Stimulated activated CD4-positive, alpha-beta T cell treated with anti-CD3 and anti-CD28 coated beads, Interleukin-12 subunit alpha, Interleukin-12 subunit beta, amount 100 ng/mL, for 4 hours (primary cell): ENCODE measurements at places on chromosomes 3 and 15.

DNA sequence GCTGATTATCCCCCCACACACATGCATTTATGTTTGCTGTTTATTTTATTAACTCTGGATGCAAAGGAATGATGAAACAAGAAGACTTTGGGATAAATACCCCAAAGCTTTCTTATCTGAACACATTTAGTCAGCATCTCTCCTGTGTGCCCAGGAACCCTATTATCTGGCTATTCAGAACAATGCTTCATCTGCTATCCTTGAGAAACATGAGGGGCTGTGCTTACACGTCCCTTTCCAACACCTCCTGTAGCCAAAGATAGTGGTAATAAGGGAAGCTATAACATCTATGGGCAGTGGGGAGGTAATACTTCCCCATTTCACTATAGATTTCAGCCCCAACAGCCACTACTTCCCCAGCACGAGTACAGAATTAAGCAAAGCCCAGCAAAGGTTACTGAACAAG is 94.7 kb downstream of the SSR3 start:
- DNase-seq, result no peak

DNA sequence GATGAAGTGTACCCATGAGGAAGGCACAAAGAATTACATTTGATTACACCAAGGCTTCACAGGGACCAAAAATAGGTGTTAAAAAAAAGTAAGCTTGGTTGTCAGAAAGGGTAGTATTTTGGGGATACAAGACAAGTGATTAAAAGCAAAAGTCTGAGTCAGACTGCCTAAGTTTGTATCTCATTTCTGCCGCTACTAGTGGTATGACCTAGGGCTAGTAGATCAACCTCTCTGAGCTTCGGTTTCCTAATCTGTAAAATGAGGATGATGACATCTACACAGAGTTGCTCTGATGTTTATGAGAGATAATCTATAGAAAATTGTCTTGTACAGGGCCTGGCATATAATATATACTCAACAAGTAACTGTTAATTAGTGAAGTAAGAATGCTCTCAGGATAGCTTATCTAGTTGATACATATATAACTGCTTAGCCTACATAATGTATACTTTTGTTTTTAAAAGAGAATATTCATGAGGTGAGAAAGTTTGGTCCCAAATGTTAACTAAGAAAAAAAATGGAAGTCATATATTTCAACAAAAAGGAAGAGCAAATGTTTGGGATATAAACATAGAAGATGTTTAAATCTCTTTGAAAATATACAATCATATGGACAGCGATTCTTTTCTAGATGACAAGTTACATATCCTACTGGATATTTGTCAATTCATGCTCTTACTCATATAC is 163.0 kb upstream of the SLC2A2 start:
- DNase-seq, result no peak

- DNase-seq, result no peak
These were observed 72.9 kb downstream of the RBMS3 start for GRCh38 chr3:29353807-29354206.

GRCh38 chr3:184082465-184082864 is 14.4 kb upstream of the HTR3E start:
- DNase-seq, result no peak

GRCh38 chr3:138797508-138798038 is 37.2 kb downstream of the PIK3CB start:
- DNase-seq, result no peak

- no peak for DNase-seq
These were observed 36.4 kb upstream of the ABHD2 start for GRCh38 chr15:89051875-89052274.

GRCh38 chr15:61809216-61809615 is 251.0 kb downstream of the VPS13C start:
- DNase-seq, result no peak

GRCh38 chr3:120839120-120839519 is 68.9 kb upstream of the STXBP5L start:
- DNase-seq, result no peak

DNA sequence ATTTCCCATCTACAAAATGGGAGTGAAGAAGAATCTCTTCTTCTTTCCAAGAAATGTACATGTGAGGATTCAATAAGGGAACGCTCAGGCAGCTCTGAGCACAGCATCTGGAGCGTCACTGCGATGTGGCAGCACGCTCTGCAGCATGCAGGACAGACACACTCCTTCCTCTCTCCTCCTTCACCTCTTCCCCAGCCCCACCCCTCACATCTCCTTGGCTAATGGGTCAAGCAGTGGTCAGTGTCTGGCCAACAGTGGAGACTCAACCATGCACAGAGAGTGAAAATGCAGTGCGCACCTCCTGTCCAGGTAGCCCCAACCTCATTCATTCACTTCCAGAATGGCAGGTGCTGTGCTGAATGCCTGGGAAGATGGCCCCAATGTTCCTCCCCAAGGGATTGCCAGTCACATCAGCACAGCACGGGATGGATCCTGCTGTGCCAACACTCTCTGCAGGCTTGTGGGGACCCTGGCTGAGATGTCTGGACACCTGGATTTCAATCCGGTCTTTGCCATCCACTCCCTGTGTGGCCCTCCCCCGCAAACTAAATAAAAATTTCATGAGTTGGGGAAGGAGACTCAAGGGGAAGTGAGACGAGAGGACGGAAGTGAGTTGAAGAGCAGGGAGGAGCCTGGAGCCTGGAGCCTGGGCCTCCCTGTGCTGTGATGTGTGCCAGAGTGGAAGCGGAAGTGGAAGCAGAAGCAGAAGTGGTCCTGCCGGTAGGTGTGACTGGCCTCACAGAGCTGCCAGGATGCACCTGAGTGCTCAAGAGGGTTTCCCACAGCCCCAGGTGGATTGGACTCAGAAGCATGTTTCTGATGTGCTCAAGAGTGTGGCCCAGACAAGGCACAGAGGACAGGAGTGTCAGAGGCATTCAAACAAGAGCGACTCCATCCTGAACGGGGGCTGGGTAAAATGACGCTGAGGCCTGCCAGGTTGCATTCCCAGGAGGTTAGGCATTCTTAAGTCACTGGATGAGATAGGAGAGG is 163.9 kb downstream of the SMAD6 start:
- no peak for DNase-seq

GRCh38 chr3:119098619-119099222 is 47.2 kb upstream of the TEX55 start:
- no peak for DNase-seq

- DNase-seq, result no peak
These were observed 195.7 kb upstream of the PDZRN3 start for GRCh38 chr3:73820431-73820830.

DNA sequence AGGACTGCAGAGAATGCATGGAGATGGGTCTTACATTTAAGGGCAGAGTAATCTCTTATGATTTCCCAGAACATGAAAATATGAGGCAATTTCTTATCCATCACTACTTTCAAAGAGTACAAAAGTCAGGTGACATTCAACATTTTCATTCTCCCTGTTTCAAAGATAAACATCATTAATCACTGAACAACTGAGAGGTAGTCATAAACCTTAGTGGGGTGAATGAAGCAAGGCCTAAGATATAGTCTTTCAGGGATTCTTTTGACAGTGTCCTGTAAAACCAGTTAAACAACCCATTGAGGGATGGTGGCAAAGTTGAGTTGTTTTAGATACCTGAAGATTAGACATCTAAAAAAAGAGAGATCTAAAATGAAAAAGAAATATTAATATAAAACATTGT is 271.6 kb upstream of the CBLB start:
- no peak for DNase-seq

GRCh38 chr3:139301183-139301582 is 42.6 kb upstream of the MRPS22 start:
- no peak for DNase-seq

DNA sequence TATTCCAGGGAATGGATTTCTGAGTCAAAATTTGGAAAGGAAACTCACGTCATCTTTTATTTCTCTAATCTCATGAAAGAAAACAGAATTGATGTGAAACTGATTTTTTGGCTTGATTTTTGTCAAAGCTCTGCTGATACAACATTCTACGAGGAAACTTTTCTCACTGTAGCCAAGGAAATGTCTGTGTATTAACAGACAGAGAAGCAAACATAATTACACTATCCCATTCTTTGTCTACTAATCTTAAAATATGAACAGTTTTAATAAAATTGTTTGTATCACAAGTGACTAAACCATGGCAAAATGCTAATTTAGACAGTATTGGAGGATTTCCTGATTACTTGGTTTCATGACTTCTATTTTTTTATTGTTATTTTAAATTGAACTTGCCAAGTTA is 1437.0 kb downstream of the OTOL1 start:
- no peak for DNase-seq

- no peak for DNase-seq
These were observed 87.8 kb upstream of the MDFIC2 start for GRCh38 chr3:70400194-70400593.

DNA sequence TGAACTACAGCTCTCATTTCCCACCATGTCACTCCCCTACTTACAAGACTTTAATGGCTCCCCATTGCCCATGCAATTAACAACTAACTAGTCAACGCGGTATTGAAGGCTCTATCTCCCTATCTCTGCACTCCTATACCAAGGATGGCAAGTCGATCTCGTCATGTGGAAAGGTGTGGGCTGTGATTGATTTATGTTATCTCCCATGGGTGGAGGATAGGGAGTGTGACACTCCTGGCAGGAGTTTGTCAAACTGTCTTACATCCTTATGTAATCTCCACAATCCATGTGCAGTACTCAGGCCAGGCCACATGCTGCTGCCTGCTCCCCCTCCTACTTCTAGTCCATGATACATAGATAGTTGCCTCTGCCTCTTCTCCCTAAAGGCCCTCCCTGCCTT is 3.2 kb upstream of the RORA start:
- no peak for DNase-seq

GRCh38 chr3:55523471-55523870 is 36.4 kb upstream of the WNT5A start:
- no peak for DNase-seq

DNA sequence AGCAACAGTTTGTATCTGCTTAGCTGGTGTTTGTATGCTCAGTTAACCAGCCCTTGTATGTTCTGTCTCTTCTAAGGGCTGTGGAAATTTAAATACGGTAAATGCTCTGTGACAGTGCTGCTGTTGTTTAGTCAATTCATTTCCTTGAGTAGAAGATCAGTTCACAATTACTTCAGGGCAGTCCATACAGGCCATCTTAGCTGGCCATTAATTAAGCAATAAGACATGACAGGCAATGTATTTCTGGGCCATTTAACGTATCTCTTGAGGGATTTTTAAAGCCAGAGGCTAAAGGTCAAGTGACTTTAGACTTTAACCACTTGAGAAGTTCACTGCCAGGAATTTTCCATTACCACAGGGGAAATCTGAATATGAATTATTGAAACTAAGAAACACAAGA is 351.8 kb downstream of the ZIC1 start:
- no peak for DNase-seq

DNA sequence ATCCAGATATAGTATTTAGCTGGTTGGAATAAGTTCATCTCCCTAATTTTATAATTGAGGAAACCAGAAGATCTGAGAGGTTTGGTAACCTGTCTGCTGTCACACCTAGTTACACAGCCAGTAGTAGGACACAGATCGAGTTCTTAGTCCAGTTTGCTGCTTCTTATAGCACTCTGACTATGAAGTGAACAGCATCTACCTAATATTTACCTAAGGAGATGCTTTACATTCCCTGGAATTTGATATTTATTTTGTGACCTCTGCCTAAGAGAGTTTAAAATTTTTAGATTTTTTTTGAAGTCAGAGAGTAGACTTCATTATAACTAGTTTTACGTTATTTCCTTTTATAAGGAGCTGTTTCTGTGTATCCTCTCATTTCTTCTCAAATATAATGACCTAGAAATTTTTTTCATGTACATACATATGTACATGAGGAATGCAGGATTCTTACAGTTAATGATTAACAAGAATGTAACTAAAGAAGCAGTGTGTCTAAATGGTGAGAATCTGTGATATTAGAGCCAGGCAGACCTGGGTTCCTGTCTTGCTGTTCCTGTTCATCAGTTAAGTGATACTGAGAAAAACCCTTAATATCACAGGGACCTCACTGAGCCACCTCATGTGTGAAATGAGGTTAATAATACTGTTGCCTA is 4.3 kb downstream of the ARHGEF26 start:
- no peak for DNase-seq

DNA sequence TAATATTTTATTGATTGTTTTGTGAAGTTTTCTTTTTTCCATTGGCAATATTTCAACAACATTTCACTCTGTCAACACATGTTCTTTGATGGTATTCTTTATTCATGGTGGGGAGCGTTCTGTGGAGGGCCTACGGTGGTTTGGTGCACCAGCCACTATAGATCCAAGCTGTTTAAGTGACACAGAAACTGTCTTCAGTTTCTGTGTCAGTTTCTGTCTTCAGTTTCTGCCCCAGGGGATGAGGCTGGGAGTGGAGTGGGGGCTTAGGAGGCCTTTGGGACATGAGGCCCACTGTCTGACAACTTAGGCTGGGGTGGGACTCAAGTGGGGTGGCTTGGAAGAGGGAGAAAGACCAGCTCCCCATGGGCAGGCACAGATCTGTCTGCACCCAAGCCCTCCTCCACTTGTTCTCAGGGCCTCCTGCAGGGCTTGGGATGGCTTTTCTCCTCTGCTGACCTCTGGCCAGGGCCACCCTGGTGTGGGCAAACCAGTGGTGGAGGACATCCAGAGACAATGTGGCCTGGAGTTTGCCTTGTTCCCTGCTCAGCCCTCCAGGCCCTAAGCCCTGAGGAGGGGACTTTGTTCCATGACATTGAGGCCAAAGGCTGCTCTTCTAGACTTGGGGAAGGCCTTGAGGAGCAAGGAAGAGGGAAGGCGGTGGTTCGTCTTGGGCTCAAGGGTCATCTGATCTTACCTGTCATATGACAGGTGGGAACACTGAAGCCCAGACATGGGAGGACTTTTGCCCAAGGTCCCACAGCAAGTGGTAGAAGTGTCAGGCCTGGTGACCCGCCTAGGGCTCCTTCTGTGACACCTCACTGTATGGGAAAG is 60.3 kb upstream of the SMAD6 start:
- no peak for DNase-seq
